GOT3 (cell line): ENCODE measurements at places on chromosomes 6 and 20.

GRCh38 chr20:38449046-38449445, 13.9 kb upstream of the SNHG17 start:
- DNase-seq, result no peak

GRCh38 chr20:62727584-62728027, 19.0 kb downstream of the NTSR1 start:
- no peak for DNase-seq

DNA sequence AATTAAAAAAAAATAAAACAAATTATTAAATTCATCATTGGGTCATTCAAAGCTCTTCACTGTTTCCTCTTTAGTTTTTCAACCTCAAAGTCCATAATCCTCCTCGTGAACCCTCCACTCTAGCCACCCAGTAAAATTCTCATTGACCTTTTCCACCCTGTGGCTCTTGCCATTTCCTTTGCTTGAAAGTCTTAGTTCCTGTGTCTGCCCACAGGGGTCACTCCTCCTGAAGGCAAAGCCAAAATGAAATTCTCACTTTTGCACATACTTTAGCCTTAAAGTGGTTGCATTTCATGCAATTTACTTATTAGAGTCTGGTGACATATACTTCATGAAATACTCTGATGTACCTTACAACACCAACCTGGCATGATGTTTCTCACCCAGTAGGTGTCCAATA, 263.7 kb downstream of the BMP2 start:
- no peak for DNase-seq

DNA sequence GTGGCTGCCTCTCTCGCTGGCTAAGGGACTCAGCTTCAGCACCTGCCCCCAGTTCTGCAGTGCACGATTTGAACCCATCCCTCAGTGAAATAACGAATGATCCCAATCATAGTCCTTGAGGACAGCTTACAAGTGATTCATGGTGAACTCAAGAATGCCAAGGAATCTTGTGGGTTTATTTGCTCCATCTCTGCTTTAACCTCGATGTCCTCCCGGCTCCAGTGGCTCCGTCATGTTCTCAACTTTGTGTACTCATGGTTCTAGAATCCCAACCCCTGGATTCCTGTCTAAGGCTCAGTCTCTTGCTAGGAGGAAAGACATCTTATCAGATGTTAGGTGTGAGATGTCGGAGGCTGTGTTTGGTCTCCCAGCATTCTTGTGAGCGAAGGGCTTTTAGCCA, 29.0 kb upstream of the GTSF1L start:
- DNase-seq, result no peak

GRCh38 chr20:42549496-42549895, 640.2 kb downstream of the PTPRT start:
- DNase-seq, result no peak

- DNase-seq, result no peak
These were observed 7.6 kb downstream of the ARFGEF2 start for GRCh38 chr20:48928832-48929725.

GRCh38 chr6:9002833-9003232, 567.5 kb upstream of the SLC35B3 start:
- no peak for DNase-seq

- no peak for DNase-seq
These were observed 153.7 kb downstream of the TMEM242 start for GRCh38 chr6:157169656-157170055.

DNA sequence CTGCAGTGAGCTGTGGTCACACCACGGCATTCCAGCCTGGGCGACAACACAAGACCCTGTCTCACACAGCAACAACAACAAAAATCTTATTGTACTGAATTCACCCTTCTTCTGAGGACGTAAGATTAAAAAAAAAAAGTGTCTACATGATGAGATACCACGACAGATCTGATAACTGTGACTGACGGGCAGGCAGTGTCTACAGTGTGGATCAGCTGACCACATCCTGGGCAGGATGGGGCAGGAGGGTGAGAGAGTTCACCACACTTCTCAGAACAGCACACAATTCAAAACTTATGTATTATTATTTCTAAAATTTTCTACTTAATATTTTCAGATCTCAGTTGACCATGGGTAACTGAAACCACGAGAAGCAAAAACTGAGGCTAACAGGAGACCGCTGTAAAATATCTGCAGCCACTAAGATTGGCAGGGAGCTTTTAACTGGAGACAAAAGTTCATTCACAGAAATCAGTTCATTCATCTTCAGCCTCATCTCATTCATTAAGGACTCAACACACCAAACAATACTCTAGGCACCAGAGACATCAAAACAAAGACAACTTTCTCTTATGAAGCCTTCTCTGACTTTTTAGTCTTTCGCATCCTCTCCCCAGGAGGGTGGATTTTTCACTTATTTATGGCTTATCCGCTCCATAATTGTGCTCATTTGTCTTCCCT, 15.7 kb upstream of the NHSL1 start:
- no peak for DNase-seq

DNA sequence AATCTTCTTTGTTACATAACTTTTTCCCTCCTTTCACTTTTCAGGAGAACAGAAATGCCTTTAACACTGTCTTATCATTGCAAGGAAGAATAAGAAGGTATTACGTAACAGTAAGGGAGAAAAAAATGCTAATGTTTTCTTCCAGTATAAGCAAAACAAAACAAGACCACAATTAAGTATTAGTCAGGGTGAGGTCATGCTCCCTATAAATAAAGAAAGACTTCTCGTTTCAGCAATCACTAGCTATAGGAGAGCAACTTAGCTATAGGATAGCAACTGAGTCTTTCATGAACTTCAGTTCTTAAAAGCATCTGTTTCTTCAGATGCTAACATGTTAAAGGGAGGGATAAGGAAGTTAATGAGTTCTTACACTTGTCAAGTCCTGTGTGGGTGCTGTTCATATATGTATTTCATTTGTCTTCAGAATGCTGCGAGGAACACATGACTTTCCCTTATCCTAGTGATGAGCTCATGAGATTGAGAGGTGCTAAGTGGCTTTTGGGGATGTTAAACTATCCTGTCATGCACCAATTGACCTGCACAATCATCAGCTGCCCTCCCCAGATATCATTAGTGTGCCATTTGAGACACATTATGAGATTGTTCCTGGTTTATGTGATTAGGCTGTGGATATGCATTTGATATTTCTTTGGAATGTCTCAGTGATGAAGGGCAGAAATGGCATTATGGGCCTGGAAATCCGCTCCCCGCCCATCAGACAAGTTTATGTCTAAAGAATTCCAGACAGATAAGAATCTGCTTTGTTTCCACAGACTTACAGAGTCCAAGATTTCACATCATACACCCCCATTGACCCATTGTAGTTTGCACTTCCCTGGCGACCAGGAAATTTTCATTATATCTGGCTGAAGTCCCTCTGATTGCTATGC, 37.5 kb downstream of the LAMA4 start:
- no peak for DNase-seq

- no peak for DNase-seq
These were observed 3.2 kb upstream of the HLA-DMB start for GRCh38 chr6:32943864-32944649.

DNA sequence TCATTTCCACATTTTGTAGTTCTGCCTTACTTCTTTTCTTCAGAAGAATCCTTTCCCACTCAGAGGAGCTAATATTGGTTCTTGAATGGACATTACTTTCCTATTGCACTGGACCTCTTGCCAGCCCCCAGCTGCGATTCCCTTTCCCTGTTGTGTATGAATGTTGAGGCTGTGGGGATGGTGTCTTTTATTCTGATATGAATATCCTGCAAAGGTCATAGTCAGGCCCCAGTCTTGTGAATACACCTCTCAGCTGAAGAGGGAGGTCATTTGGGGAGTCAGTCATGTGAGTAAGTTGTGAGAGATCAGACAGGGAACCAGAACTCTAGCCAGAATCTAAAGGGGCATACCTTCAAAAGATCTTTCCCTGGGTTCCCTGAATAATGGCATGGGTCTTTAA, 32.6 kb upstream of the OSTM1 start:
- DNase-seq, result no peak

DNA sequence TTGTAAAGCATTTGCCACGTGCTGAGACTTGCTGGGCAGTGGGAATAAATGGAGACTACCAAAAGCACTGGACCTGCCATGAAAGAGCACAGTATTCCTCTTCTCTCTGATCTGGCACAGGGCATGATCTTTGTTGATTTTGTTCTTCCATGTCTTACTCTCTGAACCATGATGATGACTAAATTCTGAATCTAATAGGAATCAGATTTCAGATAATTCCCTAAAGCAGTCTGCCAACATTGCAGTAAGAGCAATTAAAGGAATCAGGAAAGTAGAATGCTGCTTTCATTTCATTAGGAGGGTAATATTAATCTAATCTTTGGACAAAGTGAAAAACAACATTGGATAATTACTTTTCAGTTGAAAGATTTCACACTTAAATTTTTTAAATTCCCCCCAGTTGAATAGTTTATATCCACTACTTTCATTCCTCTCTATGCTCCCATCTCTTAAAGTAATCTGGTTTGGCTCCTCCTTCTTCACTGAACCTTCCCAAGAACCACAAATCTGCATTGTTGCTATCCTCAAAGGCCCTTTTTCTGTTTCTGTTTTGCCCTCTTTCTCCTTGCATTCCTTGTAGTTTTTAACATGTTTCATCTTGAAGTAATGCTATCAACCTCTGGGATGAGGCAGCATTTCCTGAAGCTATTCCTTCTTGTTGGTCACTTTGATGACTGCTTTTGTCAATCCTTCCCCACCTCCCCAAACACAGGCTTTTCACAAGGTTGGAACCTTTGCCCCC, 243.2 kb upstream of the TENT5A start:
- DNase-seq, result no peak

GRCh38 chr6:43077333-43077809, 1.3 kb downstream of the PTK7 start:
- no peak for DNase-seq

DNA sequence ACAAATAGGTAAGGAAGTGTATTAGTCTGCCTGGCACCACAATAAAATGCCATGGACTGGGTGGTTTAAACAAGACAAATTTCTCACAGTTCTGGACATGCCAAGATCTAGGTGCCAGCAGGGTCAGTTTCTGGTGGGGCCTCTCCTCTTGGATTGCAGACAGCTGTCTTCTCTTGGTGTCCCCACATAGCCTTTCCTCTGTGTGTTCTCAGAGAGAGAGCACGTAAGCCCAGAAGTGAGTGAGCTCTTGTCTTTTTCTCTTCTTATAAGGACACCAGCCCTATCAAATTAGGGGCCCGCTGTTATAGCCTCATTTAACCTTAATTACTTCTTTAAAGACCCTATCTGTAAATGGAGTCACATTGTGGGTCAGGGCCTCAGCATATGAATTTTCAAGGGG, 28.3 kb downstream of the SMPDL3A start:
- no peak for DNase-seq

- no peak for DNase-seq
These were observed 55.1 kb downstream of the KIF16B start for GRCh38 chr20:16517946-16518783.

DNA sequence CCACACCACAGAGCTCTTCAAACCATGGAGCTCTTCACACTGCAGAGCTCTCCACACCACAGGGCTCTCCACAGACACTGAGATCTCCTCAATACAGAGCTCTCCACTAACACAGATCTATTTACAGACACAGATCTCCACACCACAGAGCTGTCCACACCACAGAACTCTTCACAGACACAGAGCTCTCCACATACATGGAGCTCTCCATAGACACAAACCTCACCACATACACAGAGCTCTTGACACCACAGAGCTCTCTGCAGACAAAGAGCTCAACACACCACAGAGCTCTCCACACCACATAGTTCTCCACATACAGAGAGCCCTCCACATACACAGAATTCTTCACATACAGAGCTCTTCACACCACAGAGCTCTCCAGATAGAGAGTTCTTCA, 53.0 kb downstream of the ERMARD start:
- DNase-seq, result no peak

- DNase-seq, result no peak
These were observed 6.5 kb downstream of the NEDD9 start for GRCh38 chr6:11226005-11226404.

- peak; percentile 15 for DNase-seq
These were observed 36.3 kb upstream of the DACT2 start for GRCh38 chr6:168355716-168356522.

- no peak for DNase-seq
These were observed 168.4 kb upstream of the CDYL start for GRCh38 chr6:4607793-4608192.

GRCh38 chr20:23095499-23095898, 9.4 kb upstream of the CD93 start:
- no peak for DNase-seq

DNA sequence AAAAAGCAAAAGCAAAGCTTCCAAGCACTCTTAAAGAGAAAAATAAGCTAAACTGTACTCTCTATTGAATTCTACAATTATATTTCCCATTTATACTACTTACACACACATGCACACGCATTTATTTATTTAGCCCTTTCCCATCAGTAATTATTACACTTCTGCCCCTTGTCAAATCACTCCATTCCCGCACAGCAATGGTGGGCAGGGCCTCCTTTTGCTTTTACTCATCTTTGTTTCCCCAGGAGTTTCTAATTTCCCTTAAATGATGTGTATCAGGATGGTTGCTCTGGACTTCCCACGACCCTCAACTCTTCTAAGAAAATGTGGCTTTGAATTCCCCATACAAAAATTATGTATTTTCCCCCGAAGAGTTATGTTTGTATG, 19.9 kb downstream of the PXT1 start:
- DNase-seq, result no peak

- DNase-seq, result peak; percentile 73
These were observed 20.8 kb downstream of the C20orf203 start for GRCh38 chr20:32652739-32653526.

- no peak for DNase-seq
These were observed 10.9 kb upstream of the SLC22A3 start for GRCh38 chr6:160337301-160337700.

DNA sequence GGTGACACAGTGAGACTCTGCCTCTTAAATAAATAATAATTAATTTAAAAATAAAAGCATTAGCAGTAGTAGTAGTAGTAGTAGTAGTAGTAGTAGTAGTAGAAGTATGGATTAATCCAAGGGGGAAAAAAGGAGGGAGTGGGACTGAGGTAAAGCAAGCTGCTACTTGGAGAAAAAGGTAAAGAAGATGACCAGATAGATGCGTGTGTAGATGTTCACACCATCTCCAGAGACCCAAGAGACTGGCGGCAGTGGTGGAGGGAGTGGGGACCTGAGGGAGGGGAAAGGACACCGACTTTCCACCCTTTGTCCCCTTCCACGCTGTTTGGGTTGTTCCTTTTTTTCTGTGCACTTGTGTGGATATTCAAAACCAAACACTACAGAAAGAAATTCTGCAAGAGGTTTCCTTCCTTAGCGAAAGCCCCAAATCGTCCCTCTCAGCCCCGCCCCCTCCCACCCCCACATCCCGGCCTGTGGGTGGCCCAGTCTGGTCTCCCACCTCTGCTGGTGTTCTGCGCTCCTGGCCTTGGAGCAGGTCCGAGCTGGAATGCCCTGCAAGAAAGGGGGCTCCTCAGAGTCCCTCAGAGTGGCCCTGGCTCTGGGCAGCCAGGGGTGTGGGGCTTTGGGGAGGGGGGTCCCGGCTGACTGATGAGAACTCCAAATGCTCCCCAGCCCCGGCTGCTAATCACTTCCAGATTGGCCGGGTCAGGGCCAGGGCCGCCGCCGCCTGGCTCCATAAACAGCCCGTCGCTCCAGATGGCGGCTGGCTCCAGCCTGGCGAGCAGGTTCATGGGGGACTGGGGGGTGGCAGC, 60.2 kb downstream of the UBE2V1 start:
- DNase-seq, result no peak
